Lower lobe of right lung (tissue), 2 donors: ENCODE measurements at places on chromosomes 12 and 14. TPM values are rescaled to one million over a fixed set of nuclear protein-coding genes. Genes with fewer than 3 reads are reported as not detected.
A peak's percentile ranks its signal among the peaks of the same experiment; 100 is the strongest.

DNA sequence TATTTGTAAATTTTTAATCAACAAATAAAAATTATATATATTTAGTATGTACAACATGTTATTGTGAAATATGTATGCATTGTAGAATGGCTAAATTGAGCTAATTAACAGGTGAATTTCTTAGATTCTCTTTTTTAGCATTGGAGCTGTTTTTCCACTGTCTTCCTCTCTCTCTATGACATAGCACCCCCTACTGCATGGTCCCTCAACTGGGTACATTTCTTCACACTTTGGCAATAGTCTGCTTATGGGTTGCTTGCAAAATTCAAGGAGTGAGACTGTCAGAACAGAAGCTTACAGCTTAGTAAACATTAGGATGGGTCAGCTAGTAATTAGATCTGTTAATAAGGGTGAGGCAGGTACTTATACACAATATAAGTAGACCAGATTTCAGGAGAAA is 658.5 kb upstream of the MGAT4C start:
- H3K36me3 ChIP-seq = no peaks in the 10 kb centered on the region
- no peak overlapping the region for H3K27ac ChIP-seq
- no peak for DNase-seq
- H3K4me3 ChIP-seq = no peak overlapping the region
- no peaks in the 10 kb centered on the region for H3K27me3 ChIP-seq

DNA sequence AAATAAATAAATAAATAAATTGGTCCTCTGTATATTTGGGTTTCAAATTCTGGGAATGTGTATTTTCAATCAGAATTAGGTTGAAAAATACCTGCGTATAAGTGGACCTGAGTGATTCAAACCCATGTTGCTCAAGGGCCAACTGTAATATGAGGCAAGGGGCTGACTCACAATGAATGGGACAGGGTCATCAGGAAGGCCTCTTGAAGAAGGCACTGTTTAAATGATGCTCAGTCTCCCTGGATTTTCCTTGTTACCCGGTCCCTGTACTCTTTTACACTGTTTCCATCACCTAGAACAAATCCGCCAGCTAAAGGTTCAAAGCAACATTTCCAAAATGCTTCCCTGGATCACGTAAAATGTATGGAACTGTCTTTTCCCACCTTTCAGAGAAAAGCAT is 3.8 kb downstream of the PSMB5 start:
- peaks cover 72% of the 10 kb centered on the region for H3K36me3 ChIP-seq
- no peaks in the 10 kb centered on the region for H3K27me3 ChIP-seq
- H3K27ac ChIP-seq = no peak overlapping the region
- peaks cover 23% of the 10 kb centered on the region for H3K4me1 ChIP-seq

GRCh38 chr12:77847060-77847541 is 16.4 kb downstream of the NAV3 start:
- no peak overlapping the region for H3K27ac ChIP-seq
- no peaks in the 10 kb centered on the region for H3K36me3 ChIP-seq
- DNase-seq = no peak
- peaks cover 23% of the 10 kb centered on the region for H3K4me1 ChIP-seq

GRCh38 chr12:40224439-40225291 is at the start of gene LRRK2:
TSS of gene LRRK2 (plus strand) at chr12:40224997. CDS start at chr12:40225132, 135 bp downstream.
- peak within 1 kb of the TSS; percentile 97 for H3K27ac ChIP-seq
- no peaks in the 10 kb centered on the region for H3K27me3 ChIP-seq
- peaks cover 8% of the 10 kb centered on the region for H3K4me1 ChIP-seq
- H3K36me3 ChIP-seq = no peaks in the 10 kb centered on the region

DNA sequence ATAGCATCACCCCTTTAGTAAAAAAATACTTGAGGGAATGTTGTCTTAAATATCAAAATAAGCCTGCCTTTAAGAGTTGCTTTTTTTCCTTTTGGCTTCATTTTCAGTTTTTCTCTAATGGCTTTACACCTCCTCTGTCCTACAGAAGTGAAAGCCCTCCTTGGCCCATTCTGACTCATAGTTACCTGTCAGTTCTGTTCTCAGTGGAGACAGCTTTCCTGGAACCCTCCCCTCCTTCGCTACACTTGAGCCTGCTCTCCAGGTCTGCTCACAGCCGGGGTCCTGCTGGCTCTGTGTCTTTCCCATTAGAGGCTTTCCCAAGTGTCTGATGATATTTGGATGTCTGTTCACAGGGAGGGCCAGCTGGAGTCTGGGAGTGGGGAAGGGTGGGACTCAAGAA is 84.0 kb downstream of the PELI2 start:
- no peak for DNase-seq
- no peak overlapping the region for H3K27ac ChIP-seq
- no peaks in the 10 kb centered on the region for H3K36me3 ChIP-seq
- no peaks in the 10 kb centered on the region for H3K27me3 ChIP-seq
- H3K4me1 ChIP-seq = peaks cover 13% of the 10 kb centered on the region

DNA sequence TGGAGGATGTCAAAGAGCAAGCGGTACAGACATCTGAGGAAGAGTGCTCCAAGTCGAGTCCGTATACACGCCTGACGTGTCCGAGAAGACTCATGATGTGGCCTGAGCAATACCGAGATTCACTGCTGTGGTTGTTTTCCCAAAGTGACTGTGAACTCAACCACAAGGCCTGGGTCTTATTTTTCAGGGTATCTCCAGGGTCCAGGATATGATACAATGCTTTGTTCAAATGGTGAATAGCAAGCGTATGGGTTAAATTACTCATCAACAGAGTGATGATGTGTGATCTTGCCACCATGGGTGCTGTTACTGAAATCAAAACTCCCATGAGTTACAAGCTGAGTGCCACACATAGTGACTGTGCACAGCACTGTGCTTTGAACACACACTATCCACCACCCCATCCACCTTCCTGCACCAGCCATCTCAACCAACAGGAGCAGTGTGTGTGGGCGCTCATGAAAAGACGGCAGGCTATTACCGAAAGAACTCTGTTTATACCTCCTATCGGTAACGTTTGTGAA is 109.6 kb downstream of the BCAT1 start:
- H3K27ac ChIP-seq = no peak overlapping the region
- peaks cover 23% of the 10 kb centered on the region for H3K4me1 ChIP-seq
- DNase-seq = no peak
- H3K36me3 ChIP-seq = peaks cover 6% of the 10 kb centered on the region
- no peak overlapping the region for H3K4me3 ChIP-seq
- no peaks in the 10 kb centered on the region for H3K27me3 ChIP-seq

The RPGRIP1 gene
- total RNA-seq = 1.1 TPM

- no peak overlapping the region for H3K27ac ChIP-seq
- no peak overlapping the region for H3K4me3 ChIP-seq
- no peaks in the 10 kb centered on the region for H3K4me1 ChIP-seq
- no peaks in the 10 kb centered on the region for H3K36me3 ChIP-seq
- peak; percentile 61 for DNase-seq
Observed at GRCh38 chr14:95361373-95362137, 41.8 kb upstream of the CLMN start.

The GLT8D2 gene
- total RNA-seq = 10.5 TPM

GRCh38 chr12:75825686-75826085 is 205.9 kb downstream of the PHLDA1 start:
- DNase-seq = no peak
- no peak overlapping the region for H3K4me3 ChIP-seq
- no peaks in the 10 kb centered on the region for H3K27me3 ChIP-seq
- no peaks in the 10 kb centered on the region for H3K4me1 ChIP-seq

The ARG2 gene
- 0.77 TPM for total RNA-seq

The LGALS3 gene
- 528 TPM for total RNA-seq

DNA sequence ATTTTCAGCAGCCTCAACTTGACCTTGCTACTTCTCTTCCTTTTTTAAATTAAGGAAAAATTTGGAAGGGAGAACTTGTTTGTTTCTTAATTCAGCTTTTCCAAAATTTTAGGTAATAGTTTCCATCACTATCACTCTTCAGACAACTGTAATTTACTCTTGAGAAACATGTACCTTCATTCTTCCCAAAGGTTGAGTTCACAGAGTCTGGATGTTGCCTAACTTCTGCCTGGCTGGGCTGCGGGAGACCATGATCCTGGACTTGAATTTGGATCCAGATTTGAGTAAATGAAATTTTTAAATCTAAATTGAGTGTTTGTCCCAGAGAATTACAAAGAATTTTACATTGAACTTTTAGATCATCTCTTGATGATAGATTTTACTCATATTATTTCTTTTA is 193.1 kb downstream of the CCDC91 start:
- H3K27ac ChIP-seq = no peak overlapping the region
- H3K4me3 ChIP-seq = no peak overlapping the region
- DNase-seq = no peak
- H3K27me3 ChIP-seq = no peaks in the 10 kb centered on the region
- H3K4me1 ChIP-seq = no peaks in the 10 kb centered on the region

DNA sequence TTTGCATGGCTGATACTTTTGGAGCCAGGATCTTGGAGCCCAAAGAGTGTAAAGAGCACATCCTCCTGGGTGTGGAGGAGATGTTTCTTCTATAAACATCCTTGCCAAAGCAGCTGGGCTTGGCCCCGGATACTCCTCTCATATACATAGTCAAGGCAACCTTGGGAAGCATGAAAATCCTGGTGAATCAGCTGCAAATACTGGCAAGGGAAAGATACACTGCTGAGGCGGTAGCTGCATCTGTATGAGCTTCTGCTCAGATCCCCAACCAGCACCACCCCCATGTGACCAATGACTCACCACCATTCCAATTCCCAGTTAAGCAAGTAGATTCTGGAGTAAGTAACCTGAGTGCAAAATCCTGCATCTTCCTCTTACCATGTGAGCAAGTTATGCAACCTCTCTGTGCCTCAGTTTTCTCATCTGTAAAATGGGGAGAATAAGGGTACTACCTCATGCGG is 567.4 kb downstream of the MED13L start:
- no peak for DNase-seq
- H3K36me3 ChIP-seq = no peaks in the 10 kb centered on the region
- no peak overlapping the region for H3K27ac ChIP-seq
- H3K4me3 ChIP-seq = no peak overlapping the region
- no peaks in the 10 kb centered on the region for H3K27me3 ChIP-seq

GRCh38 chr14:52463375-52463774 is 88.9 kb downstream of the TXNDC16 start:
- no peak overlapping the region for H3K27ac ChIP-seq
- no peak overlapping the region for H3K4me3 ChIP-seq
- H3K36me3 ChIP-seq = no peaks in the 10 kb centered on the region
- no peaks in the 10 kb centered on the region for H3K27me3 ChIP-seq
- no peaks in the 10 kb centered on the region for H3K4me1 ChIP-seq

GRCh38 chr12:132899033-132899432 is 11.6 kb upstream of the CHFR start:
- H3K27me3 ChIP-seq = no peaks in the 10 kb centered on the region
- no peaks in the 10 kb centered on the region for H3K4me1 ChIP-seq
- DNase-seq = no peak
- H3K36me3 ChIP-seq = no peaks in the 10 kb centered on the region
- H3K4me3 ChIP-seq = no peak overlapping the region

The IAPP gene
- not detected for total RNA-seq

The TSPAN11 gene
- total RNA-seq = 9.1 TPM

The C12orf50 gene
- total RNA-seq = not detected

The GLIPR1L2 gene
- total RNA-seq = 0.68 TPM
